Breast epithelium (tissue), 4 donors: ENCODE measurements at places on chromosomes 2 and 18. TPM values are rescaled to one million over a fixed set of nuclear protein-coding genes. Genes with fewer than 3 reads are reported as not detected.

- no peak for DNase-seq
- H3K27me3 ChIP-seq = no peaks in the 10 kb centered on the region
- no peaks in the 10 kb centered on the region for H3K4me1 ChIP-seq
Observed at GRCh38 chr2:234289834-234290590, 206.9 kb downstream of the ARL4C start.

- no peaks in the 10 kb centered on the region for H3K4me1 ChIP-seq
- no peaks in the 10 kb centered on the region for H3K27me3 ChIP-seq
- no peak for DNase-seq
- H3K36me3 ChIP-seq = no peaks in the 10 kb centered on the region
- no peak overlapping the region for H3K27ac ChIP-seq
- H3K4me3 ChIP-seq = no peak overlapping the region
Observed at GRCh38 chr2:21103274-21103891, 20.4 kb upstream of the TDRD15 start.

DNA sequence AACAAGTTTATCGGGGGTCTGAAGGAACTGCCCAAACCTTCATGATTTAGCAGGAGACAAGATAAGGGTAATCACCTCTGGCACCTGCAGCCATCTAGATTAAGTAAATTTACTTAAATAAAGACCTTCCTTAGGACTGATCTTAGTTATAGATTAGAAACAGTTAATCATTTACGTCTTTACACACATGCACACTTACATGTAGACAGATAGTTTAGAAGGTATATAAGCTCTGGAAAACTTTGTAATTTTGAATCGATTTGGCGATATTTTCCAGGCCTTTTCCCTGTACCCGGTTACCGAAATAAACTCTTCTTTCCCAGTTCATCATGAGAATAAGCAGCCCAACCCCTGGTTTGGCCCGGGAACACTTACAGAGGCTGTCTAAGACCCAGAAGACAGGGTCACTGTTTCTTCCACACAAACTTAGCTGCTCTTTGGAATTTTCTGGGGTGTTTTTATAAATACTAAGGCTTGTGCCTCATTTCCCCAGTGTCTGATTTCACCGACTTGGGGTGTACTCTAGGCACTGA lies 560 bp upstream of the SKA1 start:
- H3K4me1 ChIP-seq = no peaks in the 10 kb centered on the region
- H3K36me3 ChIP-seq = no peaks in the 10 kb centered on the region
- H3K27ac ChIP-seq = peak overlapping the region; percentile 82
- H3K4me3 ChIP-seq = peak overlapping the region; percentile 45
- no peaks in the 10 kb centered on the region for H3K27me3 ChIP-seq
- no peak for DNase-seq

Gene ZNF512
- total RNA-seq = 28.8 TPM

Gene PLEK
- total RNA-seq = 11.7 TPM

Gene C2orf80
- total RNA-seq = not detected
